ENCODE measurements at places on chromosomes 2 and 18. TPM values are rescaled to one million over a fixed set of nuclear protein-coding genes. Genes with fewer than 3 reads are reported as not detected.

Gene CXCR1
- total RNA-seq: 0.14 TPM

Gene IRS1
- total RNA-seq: 14.6 TPM

Gene CRYGD
- total RNA-seq: not detected

Gene POTEJ
- total RNA-seq: not detected

Gene TNFAIP6
- total RNA-seq: not detected

Gene NEURL3
- total RNA-seq: 7.0 TPM

Gene RALB
- 81.0 TPM for total RNA-seq

Gene ITSN2
- 37.4 TPM for total RNA-seq

Gene SMYD5
- total RNA-seq: 11.4 TPM

Gene PARD6G
- 0.75 TPM for total RNA-seq

Gene SERPINB3
- total RNA-seq: not detected

Gene SIGLEC15
- total RNA-seq: not detected

Gene KYNU
- total RNA-seq: 4.6 TPM

Gene ARHGEF33
- not detected for total RNA-seq

Gene COL4A3
- total RNA-seq: 0.41 TPM

Gene LYPD6B
- 2.6 TPM for total RNA-seq

Gene IL1RN
- 0.95 TPM for total RNA-seq

Gene SLC4A5
- total RNA-seq: 1.6 TPM

Gene SH3BP4
- 19.1 TPM for total RNA-seq

Gene SLC39A10
- total RNA-seq: 16.8 TPM

Gene SEPTIN10
- total RNA-seq: 39.6 TPM

Gene SERPINB10
- total RNA-seq: not detected

Gene ABCA12
- total RNA-seq: 0.14 TPM

Gene TUBA3E
- total RNA-seq: 0.27 TPM

Gene OSBPL1A
- 16.1 TPM for total RNA-seq

Gene ITGB6
- total RNA-seq: 28.1 TPM

Gene ASB18
- not detected for total RNA-seq

Gene ZNF513
- 38.9 TPM for total RNA-seq

Gene LRP2
- not detected for total RNA-seq

Gene TMEM247
- not detected for total RNA-seq

Gene EGR4
- not detected for total RNA-seq

Gene KLF7
- total RNA-seq: 7.1 TPM

Gene CLIP4
- 11.9 TPM for total RNA-seq

Gene DLX1
- total RNA-seq: not detected

Gene UGT1A7
- total RNA-seq: 3.4 TPM

Gene CD207
- total RNA-seq: not detected

Gene TMEM163
- total RNA-seq: not detected

Gene B4GALT6
- 3.0 TPM for total RNA-seq

Gene C2orf78
- not detected for total RNA-seq

Gene GCG
- total RNA-seq: not detected

Gene GPD2
- 161 TPM for total RNA-seq

Gene ADRA2B
- not detected for total RNA-seq

Gene CNNM4
- 82.9 TPM for total RNA-seq

Gene SOX11
- 0.75 TPM for total RNA-seq

Gene RAB6C
- total RNA-seq: not detected

Gene SERPINB13
- not detected for total RNA-seq

Gene NOL4
- total RNA-seq: 1.7 TPM

Gene ALLC
- total RNA-seq: not detected

Gene TMEM169
- total RNA-seq: not detected

Gene ATF2
- 52.9 TPM for total RNA-seq

Gene RBM44
- total RNA-seq: 0.27 TPM

Gene UGT1A5
- 3.2 TPM for total RNA-seq

Gene L3MBTL4
- 4.9 TPM for total RNA-seq

Gene FOXD4L1
- not detected for total RNA-seq

Gene CAD
- total RNA-seq: 15.6 TPM

Gene RNF152
- 340 TPM for total RNA-seq

Gene SOWAHC
- 40.6 TPM for total RNA-seq

Gene STPG4
- total RNA-seq: 1.2 TPM

Gene SERPINB12
- not detected for total RNA-seq

Gene CFAP53
- total RNA-seq: 0.27 TPM

Measured in transverse colon (tissue), 4 donors.